ENCODE measurements at places on chromosomes 11 and 22.

DNA sequence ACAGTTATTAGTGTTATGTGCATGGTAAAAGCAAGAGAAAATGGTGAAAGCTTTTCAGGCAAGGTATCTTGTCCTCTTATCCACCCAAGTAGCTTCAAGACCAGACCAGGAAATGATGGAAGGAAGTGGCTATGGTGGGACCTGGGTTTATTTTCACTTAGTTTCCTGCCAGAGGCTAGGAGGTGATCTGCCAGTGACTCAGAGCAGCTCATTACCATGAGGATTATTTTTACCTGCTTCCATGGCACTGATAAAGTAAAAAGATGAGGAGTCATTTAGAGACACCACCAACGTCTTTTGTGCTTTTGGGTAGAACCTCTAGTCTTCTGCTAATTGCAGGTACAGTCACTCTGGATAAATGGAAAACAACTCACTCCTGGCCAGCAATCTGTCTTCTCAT lies 339.9 kb upstream of the KIRREL3 start:
- DNase-seq = no peak

DNA sequence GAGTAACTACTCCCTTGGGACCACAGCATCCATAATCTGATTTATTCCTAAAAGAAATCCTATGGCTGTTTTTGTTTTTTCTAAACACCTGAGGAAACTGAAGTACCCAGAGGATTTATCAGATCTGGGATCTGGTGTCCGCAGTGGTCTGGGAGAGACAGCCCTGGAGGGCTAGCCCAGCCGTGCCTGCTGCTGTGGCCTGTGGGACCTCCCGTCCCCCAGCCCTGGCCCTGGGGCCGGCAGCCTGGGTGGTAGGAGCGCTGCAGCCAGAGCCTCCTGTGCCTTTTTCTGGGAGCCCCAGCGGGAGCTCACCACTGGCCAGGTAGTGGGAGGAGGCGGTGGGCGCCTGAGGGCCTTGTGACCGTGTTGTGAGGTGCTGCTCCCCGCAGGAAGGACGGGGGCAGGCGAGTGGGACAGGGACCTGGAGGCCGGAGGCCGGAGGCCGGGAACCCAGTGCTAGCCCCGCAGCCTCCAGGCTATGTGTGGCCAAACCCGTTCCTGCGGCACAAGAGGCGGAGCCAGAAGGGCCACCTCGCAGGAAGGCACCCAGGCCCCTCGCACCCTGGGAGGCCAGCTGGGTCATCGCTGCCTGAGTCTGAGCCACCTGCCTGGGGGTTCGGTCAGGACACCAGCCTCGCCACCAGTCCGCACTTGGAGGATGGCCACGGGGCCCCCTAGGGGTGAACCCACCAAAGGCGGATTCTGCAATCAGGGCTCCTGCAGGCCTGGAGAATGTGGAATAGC lies 18.2 kb upstream of the C11orf96 start:
- DNase-seq = no peak

- no peak for DNase-seq
Measured at GRCh38 chr22:49112176-49112575, 715.5 kb downstream of the BRD1 start.

GRCh38 chr11:86383041-86383955 lies 8.6 kb downstream of the CCDC81 start:
- DNase-seq = no peak

DNA sequence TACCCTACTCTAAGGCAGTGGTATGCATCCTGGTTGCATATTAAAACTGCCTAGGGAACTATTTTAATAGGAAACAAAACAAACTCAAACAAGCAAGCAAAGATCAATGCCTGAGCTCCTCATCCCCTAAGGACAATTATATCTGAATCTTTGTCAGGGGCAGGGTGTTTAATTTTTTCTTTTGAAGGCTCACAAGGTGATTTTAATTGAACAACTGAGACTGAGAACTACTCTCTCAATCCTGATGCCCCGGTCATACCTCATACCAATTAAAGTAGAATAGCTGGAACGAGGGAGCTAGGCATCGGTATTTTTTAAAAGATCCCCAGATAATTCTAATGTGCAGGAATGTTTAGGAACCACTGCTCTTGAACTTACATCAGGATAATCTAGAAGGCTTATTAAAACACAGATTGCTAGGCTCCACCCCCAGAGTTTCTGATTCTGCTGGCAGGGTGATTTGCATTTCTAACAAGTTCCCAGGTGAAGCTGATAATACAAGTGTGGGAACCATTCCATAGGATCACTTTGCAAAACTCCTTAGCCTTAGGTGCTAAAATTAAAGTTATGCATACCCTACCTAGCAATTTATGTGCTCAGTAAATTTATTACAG lies 416.5 kb downstream of the GUCY1A2 start:
- no peak for DNase-seq

GRCh38 chr22:31398231-31398630 lies 1.2 kb upstream of the DRG1 start:
- no peak for DNase-seq

GRCh38 chr22:26642465-26643417 lies 14.6 kb upstream of the MIAT start:
- DNase-seq = peak; percentile 87

DNA sequence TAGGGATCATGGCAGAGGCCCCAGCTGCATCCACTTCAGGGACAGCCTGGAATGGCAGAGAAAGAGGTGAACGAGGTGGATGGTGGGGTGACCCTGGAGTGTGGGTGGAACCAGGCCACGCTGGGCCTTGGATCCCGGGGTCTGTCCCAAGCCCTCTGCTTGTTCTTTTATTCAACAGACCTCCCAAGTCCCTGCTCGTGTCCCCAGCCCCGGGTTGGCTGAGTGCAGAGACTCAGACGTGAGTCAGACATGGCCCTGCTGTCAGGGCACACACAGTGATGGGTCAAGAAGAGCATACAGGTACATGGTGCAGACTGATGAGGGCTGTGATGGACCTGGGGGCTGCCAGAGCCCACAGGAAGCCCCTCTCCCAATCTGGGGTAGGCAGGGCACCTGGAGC lies 6.6 kb downstream of the ARHGAP8 start:
- DNase-seq = no peak

- no peak for DNase-seq
Measured at GRCh38 chr22:39665229-39665628, 94.7 kb downstream of the CACNA1I start.

DNA sequence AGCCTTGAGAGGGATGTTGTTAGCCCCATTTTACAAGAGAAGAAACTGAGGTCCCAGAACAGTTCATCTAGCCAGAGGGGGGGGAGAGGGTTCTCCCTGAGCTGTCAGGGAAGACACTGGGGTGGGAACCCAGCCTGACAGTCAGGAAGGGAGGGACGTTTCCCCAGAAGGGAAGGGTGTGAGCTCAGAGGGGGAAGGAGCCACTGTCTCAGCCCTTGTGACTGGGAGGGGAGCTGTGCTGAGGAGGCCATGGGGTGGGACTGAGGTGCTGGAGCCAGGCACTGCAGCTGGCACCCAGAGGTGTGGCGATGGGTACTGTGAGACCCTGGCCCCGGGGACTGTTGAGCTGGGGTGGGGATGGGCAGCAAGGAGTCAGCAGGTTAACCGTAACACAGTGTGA lies 35.7 kb downstream of the DAGLA start:
- no peak for DNase-seq

GRCh38 chr11:33652930-33653329 lies 47.7 kb downstream of the C11orf91 start:
- DNase-seq = no peak

DNA sequence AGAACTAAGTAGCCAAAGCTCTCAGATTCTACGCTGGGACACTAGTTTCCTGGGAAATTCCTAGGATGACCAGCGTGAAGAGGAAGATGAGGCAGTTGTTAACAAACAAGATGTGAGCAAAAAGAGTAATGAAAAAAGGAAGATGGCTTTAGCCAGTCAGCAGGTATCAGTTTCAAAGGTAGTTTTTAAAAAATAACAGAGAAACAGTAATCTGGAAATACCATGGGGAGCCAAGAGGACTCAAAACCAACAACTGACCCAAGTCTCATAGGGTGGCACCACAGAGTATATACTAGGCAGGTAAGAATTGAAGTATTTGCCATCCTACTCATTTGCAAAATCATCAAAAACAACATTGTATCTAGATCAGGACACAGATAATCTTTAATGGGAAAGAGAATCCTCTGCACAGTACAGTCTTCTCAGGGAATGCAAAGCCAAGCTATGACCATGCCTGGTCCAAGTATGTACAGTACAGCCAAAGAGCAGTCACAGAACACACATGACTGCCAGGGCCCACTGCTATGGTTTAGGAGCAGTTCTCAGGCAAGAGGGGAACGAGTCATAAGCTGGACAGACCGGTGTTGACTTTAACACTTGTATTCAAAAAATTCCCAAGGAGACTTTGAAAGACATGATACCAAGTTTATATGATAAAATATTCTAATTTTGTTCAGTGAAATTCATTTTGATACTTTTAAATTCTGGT lies 20.6 kb downstream of the MSANTD4 start:
- DNase-seq = no peak

DNA sequence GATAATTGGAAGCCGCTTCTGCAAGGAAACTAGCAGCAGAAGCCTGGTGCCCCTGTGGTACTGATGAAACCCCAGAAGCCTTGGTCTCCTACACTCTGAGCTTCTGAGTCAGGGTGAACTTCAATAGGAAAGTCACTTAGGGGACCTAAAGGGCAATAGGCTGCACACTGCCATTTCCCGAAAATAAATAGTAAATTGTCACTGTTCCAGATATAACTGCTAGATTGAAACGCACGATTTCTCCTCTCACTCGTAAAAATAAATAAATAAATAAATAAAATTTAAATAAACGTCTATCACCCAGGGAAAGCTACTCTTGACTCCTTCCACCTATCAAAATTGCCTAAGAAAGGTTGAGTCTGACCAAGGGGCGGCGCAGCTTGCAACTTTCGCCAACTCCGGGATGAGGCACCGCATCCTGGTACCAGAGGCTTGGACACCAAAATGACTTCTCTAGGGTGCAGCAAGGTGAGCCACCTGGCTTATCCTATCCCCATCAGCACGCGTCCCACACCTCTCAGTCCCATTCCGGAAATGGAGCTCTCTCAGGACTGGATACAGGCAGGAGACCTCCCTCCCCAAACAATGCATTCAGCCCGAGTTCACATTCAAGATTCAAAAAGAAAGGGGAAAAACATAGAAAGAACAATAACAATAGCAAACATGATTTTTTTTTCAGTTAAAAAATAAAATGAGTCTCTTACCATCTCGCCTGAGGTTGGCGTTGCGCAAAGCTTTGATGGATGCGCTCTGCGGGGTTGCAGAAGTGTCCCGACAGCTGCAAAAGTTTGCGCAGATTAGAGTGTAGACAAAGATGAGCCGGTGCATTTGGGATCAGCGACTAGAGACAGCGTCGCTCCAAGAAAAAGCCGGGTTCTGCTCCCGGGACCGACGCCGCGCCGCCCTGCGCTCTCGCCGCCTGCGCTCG lies 583 bp downstream of the PDGFD start:
- DNase-seq = no peak

DNA sequence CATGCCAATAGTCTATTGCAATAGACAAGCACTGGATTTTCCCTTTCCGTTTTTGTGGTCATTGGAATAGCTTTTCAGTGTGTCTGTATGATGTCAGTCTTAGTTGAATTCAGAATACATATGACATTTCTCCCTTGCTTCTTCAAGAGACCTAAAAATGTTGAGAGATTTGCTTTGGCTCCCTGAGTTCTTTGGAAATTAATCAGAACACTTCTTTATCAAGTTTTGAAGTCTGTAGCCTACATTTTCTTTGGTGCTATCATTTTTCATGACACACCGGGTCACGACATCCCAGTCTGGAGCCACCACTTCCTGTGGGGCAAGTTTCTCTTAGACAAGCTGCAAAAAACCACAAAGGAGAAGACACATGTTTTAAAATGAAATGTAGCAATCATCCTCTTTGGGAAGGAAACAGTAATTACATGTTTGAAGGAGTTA lies 847.1 kb downstream of the OPCML start:
- DNase-seq = no peak

DNA sequence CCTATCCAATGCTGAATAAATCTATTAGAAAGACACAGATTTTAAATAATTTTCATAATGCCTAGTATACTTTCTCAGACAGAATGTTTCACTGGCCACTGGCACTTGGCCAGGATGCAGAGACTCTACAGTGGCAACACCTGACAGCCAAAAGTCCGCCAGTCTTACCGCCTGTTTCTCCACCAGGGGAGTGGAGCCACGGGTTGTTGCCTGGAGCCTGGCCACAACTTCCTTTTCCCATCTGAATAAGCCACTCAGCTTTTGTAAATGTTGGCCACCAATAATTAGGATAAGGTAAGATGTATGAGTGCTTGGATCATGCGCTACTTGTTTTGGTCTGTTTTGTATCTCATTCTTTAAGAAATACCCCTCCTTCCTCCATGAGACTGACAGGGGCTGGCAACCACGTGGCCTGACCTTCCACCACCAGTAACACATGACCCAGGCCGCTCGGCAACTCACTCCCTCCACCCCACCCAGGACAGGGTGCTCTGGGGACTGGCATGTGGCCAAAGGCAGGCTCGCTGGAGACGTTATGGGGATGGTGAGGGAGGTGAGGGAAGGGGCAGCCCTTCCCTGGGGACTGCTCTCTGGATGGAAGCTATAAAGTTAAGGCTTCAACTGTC lies 93.0 kb upstream of the BID start:
- no peak for DNase-seq

DNA sequence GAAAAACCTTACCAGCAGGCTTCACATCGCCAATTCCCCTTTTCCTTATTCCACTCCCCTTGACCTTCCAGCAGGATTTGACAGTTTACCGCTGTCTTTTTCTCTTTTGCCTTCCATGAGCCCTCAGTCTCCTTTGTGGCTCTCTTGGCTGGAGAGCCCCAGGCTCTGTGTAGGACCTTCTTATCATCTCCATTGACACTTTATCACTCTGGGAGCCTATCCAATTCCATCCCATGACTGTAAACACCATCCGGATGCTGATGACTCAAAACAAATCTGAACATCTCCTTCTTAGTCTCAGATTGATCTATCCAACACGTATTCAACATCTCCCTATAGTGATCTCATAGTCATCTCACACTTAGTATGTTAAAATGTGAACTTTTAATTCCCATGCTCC lies 36.0 kb downstream of the HTR3A start:
- DNase-seq = no peak

DNA sequence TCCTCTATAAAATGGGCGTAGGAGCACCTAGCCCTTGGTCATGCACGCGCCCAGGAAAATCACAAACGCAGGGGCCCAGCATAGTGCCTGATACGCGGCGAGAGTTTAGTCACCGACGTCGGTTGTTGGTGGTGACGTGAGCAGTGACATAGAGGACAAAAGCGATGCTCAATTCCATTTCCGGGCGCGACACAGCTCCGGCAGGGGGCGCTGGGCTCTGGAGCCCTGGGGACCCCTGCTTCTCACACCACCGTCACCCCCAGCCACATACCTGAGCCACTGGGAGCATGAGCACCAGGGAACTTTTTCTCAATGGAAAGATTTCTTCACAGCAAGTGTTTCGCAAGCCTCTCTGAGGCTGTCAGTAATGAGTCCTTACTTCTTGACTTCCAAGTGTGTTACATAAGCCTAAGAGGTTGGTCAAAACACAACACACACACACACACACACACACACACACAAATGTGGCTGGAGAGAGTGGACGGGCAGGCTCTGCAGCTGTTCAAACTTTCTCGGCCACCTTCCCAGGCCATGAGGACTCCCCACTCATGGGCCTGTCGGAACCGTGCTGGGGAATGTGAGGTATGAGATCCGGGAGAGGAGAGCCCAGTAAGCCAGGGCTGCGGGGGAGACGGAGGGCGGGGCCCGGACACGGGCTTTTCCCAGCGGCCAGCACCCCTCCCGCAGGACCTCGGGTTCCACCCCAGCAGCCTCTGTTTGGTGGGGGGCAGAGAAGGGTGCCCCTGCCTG lies 36.9 kb upstream of the LINC01488 start:
- DNase-seq = no peak

Data from stimulated activated CD8-positive, alpha-beta memory T cell treated with anti-CD3 and anti-CD28 coated beads, Interleukin-15, amount 100 ng/mL, for 48 hours (primary cell).